ELR (cell line): ENCODE measurements at places on chromosomes 11 and 22.

GRCh38 chr11:125372911-125373310 lies 123.2 kb downstream of the FEZ1 start:
- no peak for DNase-seq

DNA sequence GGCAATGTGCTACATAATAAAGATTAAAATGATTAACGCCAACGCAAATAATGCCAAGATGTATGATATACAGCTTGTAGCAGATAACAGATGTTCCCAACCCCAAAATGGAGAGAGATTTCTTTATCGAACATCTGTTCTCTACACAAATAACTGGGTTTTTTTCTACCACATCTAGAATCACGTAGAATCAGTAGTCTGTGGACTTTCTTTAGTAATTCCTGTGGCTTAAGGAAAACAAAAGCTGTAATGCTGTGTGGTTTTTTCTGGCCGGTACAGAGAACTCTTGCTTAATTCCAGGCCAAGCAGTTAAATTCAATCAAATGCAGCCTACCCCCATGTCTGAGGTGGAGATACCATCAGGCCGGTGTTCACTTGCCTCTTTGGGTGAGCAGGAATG lies 303.4 kb downstream of the FAT3 start:
- no peak for DNase-seq

DNA sequence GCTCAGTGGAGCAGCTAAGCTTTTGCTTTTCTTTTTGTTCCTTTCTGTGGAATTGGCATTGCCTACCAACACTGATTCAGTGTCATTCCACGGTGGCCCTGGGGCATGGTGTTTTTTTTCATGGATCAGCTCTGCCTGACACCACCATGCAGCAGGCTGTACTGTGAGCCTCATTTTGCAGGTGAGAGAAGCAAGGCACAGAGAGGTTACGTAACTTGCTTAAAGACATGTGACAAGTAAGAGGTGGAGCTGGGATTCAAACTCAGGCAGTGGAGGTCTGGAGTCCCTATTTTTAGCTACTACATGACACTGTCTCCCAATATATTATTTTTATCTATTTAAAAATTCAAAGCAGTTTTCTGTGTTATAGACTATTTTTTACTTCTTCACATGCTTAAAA lies 44.4 kb downstream of the APOL3 start:
- DNase-seq: no peak

GRCh38 chr11:102476812-102477211 lies 24.2 kb upstream of the TMEM123 start:
- DNase-seq: no peak

DNA sequence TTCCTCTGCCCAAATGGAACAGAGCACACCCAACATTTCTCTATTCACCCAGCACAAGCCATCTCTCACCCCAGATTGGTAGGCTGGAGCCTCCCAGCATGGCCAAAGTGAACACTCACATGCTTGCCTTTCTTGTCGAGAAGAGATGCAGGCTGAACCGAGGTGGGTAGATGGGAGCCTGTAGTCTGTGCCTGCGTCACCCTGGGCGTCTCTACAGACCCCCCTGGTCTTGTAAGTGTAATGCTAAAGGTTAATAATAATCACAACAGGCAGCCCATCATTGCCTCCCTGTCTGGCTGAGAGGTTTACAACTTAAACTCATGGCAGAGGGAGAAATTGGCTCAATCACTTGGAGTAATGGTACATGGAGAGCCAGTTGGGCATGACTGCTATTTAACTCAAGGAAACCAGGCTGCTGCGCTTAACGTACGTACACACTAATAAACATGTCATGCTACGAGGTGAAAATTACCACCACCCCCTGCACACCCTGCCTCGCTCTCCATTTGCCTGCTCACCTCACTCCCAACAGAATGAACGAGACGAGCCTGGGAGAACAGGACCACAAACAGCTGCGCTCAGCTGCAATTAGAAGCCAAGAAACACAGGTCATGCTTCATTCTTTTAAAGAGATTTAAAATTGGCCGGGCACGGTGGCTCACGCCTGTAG lies 9.1 kb upstream of the ZBTB16 start:
- no peak for DNase-seq

- DNase-seq: no peak
Observed at GRCh38 chr11:74438681-74439080, 28.7 kb downstream of the KCNE3 start.

GRCh38 chr11:129298988-129299387 lies 76.7 kb upstream of the BARX2 start:
- DNase-seq: no peak

DNA sequence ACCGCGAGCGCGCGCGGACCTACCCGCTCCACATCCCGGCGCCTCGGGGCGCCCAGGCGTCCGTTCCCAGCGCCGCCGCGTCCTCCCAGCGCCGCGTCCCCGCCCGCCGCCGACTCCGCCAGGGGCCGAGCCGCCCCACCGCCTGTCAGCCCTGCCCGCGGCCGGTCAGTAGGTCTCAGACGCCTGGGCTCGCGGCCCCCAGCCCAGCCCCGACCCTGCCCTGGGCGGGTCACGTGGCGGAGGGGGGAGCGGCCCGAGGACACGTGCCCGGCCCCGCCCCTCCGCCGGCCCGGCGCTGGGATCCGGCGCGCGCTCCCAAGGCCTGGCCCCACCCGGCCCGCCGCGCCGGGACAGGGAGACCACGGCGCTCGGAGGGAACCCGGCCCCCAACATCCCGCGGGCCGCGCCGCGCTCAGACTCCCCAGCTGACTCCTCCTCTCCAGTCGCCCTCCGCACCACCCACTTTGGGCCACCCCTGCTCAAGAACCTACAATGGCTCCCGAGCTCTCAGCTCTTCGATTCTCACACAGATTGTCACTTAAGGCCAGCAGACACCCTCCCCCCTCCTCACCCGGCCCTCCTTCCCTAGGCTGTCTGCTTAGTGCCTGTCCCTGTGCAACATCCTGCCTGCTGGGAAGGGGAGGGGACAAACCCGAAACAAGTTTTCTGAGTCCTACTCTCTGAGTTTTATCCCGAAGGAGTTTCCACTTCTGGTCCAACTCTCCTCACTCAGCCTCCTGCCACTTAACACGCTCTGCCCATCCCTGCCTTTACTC lies at the start of gene RAB3IL1:
Gene RAB3IL1 (minus strand): TSS at position 233 of the 776 bp plus-strand sequence. CDS start 199 bp downstream, at position 34.
- peak; percentile 42 for DNase-seq

DNA sequence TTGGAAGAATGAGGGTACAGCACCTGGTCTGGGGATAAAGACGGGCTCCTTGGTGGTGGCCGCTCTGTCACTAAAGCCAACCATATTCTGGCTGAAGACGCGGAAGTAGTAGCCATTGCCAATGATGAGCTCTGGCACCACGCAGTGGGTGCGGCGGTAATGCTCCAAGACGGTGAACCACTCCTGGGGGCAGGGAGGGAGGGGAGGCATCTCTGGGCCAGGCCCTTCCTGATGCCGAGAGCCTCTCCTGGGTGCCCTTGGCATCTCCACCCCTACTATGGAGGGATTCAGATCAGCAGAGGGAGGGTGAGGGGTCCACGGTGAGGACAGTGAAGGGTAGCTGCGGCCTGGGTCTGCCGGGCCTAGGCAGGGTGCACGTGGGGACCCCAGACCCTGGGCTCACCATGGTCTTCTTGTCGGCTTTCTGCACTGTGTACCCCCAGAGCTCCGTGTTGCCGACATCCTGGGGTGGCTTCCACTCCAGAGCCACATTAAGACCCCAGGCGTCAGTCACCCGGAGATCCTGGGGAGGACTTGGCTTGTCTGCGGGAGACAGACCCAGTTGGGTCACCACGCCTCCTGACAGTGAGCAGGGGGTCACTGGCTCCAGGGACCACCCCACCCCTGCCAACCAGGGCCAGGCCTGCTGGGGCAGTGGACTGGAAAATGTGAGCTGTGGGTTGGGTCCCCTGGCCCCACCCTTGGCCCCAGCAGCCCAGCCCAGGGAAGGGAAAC lies 19.5 kb downstream of the MYBPC3 start:
- DNase-seq: no peak

GRCh38 chr22:33722816-33723215 lies 197.5 kb downstream of the LARGE1 start:
- no peak for DNase-seq

DNA sequence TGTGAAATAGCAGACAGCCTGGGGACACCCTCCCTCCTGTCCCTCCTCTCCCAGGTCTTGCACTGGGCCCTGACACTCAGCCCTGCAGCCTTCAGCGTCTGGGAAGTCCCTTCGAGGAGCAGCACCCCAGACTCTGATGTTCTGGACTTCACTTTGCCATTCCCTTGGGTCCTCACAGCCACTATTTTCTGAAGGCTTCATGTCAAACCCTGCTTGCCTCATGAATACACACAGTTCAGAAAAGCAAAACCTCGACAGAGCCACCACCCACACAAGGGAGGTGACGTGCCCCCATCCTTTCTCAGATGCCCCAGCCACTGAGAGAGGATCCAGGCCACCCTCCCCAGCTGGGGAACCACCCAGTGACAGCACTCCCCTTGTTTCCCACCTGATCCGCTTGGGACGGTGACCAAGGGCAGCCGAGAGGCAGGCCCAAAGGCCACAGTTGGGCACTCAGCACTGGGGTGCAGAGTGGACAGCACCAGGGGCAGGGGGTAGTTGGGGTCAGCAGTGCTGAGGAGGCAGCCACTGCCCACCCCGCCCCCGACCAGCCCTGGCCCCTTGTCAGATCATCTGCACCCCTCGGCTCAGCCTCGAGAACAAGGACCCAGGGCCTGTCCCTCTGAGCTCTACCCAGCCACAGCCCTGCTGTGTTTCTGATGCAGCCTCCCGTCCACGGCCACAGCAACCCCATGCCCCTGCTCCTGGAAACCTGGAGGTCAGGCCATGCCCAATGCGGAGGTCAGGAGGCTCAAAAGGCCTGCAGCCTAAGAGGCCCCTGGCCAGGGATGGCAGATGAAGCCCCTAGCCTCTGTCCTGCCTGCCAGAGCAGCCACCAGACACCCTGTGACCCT lies 3.1 kb upstream of the TNNT3 start:
- no peak for DNase-seq

- no peak for DNase-seq
Observed at GRCh38 chr11:19032990-19033389, 27.5 kb downstream of the MRGPRX2 start.

GRCh38 chr11:31484497-31484896 lies 24.9 kb downstream of the IMMP1L start:
- DNase-seq: no peak

DNA sequence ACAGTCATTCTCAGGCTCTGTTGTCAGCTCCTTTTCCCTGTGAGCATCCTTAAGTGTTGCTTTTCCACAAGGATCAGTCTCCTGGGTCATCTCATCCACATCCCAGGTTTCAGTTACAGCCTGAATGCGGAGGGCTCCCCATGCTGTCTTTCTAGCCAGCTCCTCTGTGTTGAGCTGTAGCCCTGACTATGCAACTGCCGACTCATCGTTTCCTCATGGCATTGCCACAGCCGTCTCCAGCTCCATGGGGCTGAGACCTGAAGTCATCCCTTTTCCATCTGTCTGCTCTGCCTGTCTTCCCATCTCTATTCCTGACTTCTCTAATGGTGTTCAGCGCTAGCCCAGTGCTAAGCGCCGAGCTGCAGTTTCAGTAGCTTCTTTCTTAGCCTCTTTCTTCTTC lies 11.8 kb downstream of the SAMM50 start:
- no peak for DNase-seq

GRCh38 chr11:106989078-106989455 lies 29.2 kb downstream of the GUCY1A2 start:
- peak; percentile 34 for DNase-seq

DNA sequence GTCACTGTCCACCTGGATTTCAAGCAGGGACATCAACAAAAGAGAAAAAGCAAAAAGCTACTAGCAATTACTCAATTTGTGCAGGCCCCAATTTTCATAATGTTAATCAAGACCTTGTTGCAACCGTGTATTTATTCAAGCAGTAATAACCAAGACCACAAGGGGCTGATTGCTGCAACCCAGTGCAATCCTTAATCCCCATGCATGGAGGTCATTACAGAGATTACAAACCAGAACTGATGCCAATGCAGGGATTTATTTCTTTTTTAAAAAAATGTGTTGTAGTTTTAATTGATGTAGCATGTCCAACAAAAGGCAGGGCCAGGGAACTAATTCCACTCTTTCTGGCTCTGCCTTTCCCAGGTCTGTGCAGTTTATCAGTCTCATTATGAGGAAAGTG lies 18.4 kb downstream of the TECTA start:
- DNase-seq: no peak

DNA sequence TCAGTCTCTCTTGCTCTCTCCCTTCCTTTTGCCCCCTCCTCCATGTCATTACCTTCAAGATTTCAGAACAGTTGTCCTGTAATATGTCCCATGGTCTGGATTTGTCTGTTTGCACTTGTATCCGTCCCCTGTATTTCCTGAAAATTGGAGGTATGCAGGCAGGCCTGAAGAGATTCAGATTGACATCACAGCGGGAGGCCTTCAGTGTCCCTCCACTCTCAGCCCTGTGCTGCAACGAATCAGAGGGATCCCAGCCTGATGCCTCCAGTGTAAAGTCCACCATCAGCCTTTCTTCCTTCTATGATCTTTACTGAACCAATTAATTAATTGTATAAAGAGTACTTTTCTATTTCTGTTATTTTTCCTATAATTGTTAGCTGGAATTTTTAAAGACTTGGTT lies 57.3 kb downstream of the ELMOD1 start:
- no peak for DNase-seq

DNA sequence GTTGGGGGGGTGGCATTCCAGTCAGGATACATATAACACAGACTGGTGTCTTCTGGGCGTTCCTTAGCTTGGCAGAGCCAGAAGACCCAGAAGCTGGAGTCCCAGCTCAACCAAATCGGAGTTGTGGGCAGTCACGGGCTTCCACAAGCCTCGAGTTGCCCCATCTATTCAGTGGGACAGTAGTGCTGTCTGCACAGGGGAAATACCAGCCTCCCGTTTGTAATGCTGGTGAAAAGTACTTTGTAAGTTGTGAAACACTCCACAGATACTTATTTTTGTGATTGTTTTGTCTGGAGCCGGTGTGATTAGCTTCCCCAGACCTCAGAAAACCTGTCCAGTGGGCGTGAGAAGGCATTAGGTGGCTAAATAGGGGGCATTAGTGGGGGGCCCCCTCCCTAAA lies 13.6 kb downstream of the DGKZ start:
- no peak for DNase-seq

DNA sequence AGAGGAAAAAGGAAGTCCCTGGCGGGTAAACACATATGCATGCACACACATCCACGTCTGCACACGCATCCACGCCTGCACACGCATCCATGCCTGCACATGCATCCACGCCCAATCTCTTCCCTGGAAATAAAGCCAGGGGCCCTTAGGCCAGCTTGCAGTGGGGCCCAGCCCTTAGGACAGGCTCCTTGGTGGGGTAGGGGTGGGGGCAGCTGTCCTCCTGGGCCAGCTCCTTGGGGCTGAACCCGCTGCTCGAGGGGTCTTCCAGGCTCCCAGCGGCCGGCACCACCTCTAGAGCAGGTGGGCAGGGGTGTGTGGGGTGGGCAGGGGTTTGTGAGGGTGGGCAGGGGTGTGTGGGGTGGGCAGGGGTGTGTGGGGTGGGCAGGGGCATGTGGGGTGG lies 1.9 kb downstream of the C11orf21 start:
- DNase-seq: no peak
